Ammon's horn (tissue), 1 donor: ENCODE measurements at places on chromosomes 11 and 22.

GRCh38 chr11:73191151-73191550, 26.9 kb upstream of the P2RY2 start:
- DNase-seq, result no peak

- DNase-seq, result no peak
These were observed 72.1 kb upstream of the SLC22A12 start for GRCh38 chr11:64518928-64519327.

DNA sequence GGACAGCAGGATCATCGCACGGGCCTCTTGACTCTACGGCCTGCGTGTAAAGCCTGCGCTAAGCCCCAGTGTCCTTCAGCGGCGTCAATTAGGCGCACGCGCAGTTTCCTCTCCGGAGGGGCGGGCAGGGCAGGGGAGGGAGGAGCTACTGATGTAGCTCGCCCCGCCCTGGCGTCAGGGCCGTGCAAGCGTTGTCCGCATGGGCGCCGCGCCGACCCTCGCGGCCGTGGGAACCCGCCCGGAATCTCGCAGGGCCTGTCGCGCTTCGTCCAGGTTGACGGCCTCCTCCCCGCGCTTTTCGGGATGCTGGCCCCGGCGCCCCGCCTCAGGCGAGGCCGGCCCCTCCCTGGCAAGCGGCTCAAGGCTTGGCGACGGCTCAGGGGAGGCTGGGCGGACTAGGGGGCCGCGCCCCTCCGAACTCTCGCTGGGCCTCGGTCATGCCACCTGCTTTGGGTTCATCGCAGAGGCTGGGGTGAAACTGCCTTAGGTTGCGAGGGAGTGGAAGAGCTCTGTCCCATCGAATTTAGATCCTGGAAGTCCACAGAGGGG, 61.1 kb downstream of the ST3GAL4 start:
- peak; percentile 93 for DNase-seq

DNA sequence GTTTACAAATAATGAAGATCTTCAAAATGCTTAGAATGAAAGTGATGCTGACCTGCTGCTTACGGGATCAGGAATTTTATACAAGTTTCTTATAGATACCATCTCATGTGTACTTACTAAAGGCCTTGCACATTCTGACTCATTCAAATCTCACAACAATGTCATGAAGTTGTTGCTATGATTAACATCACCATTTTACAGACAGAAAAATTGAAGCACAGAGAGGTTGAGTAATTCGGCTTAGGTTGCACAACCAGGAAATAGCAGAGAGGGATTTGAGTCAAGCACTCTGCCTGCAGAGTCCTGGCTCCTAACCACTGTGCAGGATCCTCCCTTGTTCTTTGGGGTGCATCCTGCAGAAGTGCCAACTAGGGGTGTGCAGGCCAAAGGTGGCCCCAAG, 471.9 kb downstream of the MIAT start:
- DNase-seq, result no peak

DNA sequence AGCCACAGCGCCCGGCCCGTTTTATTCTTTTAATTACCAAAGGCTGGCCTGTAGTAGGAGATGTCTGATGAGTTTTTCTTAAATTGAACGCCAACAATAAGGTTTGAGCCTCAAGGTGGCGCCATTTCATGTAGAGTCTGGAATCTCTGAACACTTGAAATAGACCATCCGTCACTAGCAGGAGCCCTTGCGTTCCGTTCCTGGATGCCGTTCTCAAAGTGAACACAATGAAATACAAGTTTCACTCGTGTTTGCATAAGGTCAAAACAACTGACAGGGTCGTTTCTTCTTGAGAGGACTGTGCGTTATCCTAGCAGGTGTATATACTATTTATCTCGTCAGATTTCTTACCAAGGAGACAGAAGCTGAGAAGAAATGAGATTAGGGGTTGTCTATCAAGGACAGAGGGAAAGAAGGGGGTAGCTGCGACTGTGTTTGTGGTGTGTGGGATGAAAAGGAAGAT, 18.7 kb upstream of the SCGB1D1 start:
- DNase-seq, result peak; percentile 93

- no peak for DNase-seq
These were observed 40.5 kb downstream of the FBXO7 start for GRCh38 chr22:32515084-32515483.

- no peak for DNase-seq
These were observed 75.2 kb downstream of the CABIN1 start for GRCh38 chr22:24086310-24086709.

- DNase-seq, result no peak
These were observed 448.0 kb downstream of the MIAT start for GRCh38 chr22:27105142-27106025.

GRCh38 chr11:73866586-73866996, 10.1 kb downstream of the COA4 start:
- DNase-seq, result no peak

DNA sequence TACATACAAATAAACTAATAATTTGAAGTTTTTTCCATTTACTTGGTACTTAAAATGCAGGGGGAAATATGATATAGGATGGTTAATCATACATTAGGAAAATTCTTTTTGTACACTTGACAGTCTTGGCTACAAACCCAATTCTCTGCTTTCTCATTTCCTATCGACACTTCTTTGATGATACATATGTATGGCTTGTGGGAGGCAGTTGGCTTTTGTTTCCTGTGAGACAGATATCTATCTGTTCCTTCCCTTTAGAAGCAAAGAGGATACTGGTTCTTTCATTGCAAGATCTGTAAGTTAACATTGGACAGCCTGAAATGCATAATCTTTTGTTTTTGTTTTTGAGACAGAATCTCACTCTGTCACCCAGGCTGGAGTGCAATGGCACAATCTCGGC, 47.9 kb upstream of the ADORA2A start:
- DNase-seq, result no peak

DNA sequence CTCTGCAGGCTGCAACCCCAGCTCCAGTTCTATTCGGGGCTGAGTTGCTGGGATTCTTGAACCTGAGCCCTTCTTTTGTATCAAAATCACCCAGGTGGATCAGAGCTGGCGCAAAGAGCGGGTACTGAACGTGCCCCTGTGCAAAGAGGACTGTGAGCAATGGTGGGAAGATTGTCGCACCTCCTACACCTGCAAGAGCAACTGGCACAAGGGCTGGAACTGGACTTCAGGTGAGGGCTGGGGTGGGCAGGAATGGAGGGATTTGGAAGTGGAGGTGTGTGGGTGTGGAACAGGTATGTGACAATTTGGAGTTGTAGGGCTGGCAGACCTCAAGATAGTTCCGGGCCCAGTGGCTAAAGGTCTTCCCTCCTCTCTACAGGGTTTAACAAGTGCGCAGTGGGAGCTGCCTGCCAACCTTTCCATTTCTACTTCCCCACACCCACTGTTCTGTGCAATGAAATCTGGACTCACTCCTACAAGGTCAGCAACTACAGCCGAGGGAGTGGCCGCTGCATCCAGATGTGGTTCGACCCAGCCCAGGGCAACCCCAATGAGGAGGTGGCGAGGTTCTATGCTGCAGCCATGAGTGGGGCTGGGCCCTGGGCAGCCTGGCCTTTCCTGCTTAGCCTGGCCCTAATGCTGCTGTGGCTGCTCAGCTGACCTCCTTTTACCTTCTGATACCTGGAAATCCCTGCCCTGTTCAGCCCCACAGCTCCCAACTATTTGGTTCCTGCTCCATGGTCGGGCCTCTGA, 3.8 kb downstream of the FOLR1 start:
- DNase-seq, result no peak

GRCh38 chr11:1921574-1922141, 2.2 kb downstream of the TNNT3 start:
- DNase-seq, result peak; percentile 47

- peak; percentile 38 for DNase-seq
These were observed 125.6 kb downstream of the CSNK2A3 start for GRCh38 chr11:11227296-11228085.

- no peak for DNase-seq
These were observed 1.1 kb downstream of the NLRP6 start for GRCh38 chr11:279040-279965.

- no peak for DNase-seq
These were observed 38.7 kb upstream of the GCAT start for GRCh38 chr22:37769056-37769455.
